ENCODE measurements at places on chromosomes 1 and 21.
A peak's percentile ranks its signal among the peaks of the same experiment; 100 is the strongest.

DNA sequence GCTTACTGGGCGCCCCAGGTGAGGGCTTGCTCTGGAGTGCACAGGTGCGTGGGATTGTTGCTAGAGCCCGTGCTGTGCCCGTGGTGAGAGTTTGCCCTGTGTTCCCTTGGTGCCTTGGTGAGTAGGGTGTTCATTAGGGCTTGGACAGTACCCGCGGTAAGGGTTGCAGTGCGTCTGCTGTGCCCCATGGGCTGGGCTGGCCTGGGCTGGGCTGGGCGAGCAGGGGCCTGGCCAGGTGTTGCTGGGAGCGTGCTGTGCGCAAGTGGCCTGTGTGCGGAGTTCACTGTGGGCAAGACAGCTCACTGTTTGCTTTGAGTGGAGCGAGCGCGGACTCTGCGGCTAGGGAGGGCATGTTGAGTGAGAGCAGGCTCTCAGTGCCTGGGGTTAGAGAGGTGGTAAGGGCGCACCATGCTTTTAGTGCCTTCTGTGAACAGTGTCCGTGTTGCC is 725 bp downstream of the CR1L start:
- no peak for DNase-seq

GRCh38 chr1:59298026-59298583 is 1.2 kb downstream of the FGGY start:
- DNase-seq, result no peak

DNA sequence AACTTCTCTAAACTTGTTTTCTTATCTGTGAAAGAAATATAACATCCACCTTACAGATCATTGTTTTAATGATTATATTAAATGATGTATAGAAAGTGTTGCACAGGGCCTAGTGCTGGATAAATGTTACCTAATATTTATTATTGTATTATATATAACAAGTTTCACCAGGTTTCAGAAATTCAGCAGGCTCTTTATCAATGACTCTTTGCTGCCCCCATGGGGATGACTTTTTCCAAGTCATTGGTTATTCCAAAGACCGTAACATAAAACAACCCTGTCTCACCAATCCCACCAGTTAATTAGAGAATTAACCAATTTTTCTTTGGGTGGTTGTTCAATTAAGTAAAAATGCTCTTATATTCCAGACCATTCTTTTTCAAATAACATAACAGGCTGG is 7.3 kb upstream of the DEDD start:
- DNase-seq, result no peak

GRCh38 chr1:14590411-14591180 is 7.9 kb upstream of the KAZN start:
- no peak for DNase-seq

GRCh38 chr1:88801575-88802208 is 89.7 kb downstream of the GTF2B start:
- peak; percentile 5 for DNase-seq

GRCh38 chr1:226094451-226094850 is 31.9 kb downstream of the H3-3A start:
- no peak for DNase-seq

DNA sequence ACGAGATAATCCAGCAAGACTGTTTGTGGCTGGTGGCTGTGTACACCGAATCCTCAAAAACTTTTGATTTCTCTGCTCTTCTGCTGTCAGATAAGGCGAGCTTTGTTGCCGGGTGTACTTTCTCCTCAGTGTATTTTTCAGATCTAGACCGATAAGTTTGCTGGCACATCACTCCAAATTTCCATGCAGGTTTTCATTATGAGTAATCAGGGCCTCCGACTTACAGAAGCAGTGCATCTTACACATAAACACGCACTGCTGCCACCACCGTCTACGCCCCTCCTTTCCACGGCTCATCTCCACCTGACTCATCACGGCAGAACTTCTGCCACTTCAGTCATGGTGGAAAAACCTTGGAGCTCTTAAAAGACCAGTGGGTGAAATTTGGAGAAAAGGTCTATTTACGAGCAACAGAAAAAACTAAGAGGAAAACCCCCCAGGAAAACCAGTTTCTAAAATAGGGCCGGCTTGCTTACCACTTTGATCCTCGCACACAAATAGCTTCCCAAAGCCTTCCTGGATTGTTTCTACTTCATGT is 7.7 kb downstream of the ZBTB21 start:
- peak; percentile 72 for DNase-seq

- DNase-seq, result no peak
Observed at GRCh38 chr1:18636596-18637508, 6.2 kb downstream of the PAX7 start.

DNA sequence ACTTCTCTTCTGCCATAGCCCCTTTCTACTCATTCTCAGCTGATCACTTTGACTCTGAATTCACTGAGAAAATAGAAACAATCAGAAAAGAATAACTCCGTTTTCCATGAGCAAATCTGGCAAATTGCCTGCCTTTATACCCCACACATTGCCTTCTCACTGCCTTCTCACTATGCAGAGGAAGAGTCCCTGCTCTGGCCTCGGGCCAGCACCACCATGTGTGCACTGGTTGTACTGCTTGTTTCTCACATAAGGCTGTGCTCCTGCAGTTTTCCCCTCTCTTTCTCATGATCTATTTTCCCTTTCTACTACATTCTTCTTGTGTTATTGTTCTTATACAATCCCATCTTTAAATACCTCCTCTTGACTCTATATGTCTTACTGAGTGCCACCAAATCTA is 2.3 kb upstream of the HMGCS2 start:
- DNase-seq, result no peak

GRCh38 chr1:27398405-27399149 is 6.2 kb downstream of the GPR3 start:
- no peak for DNase-seq

- no peak for DNase-seq
Observed at GRCh38 chr1:115912116-115912515, 64.2 kb upstream of the SLC22A15 start.

GRCh38 chr1:7616953-7617352 is 154.1 kb upstream of the VAMP3 start:
- DNase-seq, result no peak

DNA sequence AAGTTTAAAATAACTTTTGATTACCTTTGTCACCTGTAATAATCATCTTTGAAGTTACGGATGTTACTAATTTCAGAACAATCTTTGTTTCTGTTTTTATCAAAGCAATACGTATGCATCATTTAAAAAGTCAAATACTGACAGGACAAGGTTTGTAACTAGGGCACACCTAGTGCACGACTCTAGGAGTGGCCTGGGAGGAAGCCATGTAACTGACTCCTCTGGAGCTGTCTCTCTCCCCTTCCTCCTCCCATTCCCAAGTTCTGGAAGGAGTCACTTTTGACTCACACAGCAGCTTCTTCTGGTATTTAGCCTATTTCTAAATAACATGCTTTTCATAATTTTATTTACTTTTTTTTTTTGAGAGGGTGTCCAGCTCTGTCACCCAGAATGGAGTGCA is 11.8 kb upstream of the RAP1GAP start:
- no peak for DNase-seq

GRCh38 chr1:60271041-60271440 is 197.5 kb upstream of the C1orf87 start:
- no peak for DNase-seq

DNA sequence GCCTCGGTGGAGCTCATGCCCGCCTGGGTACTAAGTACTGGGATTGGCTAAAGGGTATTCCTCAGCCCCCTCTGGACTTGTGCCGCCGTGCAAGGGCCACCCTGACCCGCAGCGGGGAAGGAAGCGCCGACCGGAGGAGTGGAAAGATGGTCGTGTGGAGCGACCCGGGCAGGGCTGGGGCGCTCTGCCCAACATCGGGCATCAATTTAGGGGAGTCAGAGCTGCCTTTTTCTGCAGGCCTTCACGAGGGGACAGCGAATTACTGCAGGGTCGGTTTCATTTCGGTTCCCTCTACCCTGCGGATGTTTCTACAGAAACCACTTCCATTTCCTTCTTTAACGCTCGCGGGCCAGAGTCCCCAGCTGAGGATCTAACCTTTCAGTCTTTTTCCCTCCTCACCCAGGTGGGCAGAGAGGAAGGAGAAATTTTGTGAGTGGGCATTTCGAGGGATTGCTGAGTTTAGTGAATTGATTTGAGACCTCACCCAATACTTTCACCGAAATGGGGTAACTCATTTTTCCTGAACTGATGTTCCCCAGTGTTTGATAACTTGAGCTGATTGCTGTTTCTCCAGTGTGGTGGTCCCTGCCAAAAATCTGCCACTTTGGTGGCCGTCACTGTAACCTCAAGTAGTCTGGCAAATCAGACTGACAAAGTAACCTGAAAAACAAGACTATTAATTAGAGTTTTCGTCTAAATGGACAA is 1.1 kb downstream of the TOR1AIP1 start:
- DNase-seq, result no peak

DNA sequence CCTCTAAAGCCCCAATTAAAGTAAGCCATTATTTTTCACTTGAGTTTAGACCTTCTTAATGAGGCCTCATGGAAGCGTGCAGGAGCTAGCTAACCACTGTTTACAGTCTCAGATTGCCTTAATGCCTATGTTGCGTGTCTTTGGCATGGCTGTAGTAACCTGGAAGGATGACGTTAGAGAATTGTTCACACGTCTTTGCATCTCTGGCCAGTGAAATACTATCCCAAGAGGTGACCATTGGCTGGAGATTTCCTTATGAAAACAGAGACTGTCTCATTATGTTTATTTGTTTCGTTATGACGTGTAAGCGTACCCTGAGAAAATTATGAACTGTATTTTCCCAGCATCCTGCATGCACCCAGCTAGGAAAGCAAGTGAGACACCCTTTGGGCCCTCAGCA is 18.6 kb upstream of the BMP8A start:
- no peak for DNase-seq

DNA sequence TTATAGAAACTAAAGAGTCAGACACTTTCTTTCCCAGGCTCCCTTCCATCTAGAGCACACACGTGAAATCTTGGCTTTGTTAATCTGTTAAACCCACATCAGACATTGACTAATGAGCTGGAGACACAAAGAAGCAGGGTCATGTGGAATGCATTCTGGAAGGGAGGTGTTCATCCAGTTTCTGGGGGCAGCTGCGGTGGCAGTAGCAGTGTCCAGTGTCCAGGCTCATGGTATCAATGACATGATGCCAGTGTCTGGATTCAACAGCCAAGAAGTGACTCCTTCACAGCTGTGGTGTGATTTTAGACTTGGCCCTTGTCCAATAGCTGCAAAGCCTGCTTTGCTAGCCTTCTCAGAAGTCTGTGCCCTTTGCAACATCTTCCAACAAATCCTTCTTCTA is 95.2 kb downstream of the NTPCR start:
- DNase-seq, result no peak

GRCh38 chr1:65075123-65075976 is 72.7 kb upstream of the AK4 start:
- peak; percentile 14 for DNase-seq

DNA sequence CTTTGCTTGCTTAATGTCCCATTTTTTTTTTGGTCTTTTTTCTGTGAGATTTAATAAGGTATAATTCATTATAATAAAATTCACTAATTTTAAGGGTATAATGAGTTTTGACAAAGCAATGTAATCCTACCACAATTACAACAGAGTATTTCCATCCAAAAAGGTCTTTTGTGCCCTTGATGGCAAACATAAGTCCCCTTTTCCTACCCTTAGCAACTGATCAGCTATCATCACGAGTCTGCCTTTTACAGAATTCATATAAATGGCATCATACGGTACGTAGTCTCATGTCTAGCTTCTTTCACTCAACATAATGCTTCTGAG is 7.5 kb downstream of the SDHB start:
- no peak for DNase-seq

DNA sequence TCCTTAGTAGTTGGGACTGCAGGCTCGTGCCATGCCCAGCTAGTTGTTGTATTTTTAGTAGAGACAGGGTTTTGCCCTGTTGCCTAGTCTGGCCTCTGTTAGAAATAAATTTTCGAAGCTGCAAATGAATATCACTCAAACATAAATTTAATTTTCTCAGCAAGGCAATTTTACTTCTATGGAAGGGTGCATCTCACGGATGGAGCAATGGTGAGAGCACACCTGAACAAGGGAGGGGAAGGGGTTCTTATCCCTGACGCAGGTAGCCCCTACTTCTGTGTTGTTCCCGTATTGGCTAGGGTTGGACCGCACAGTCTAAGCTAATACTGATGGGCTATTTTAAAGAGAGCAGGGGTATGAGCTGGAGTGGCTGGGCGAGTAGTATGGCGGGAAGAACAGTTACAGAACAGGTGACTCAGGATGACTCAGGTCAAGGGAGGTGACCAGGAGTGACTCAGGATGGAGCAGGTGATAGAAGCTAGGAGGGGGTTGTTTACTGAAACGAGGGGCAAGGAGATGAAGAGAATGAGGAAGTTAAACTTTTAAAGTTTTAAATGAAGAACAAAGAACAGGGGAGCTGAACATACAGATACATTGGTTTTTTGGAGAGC is 7.5 kb downstream of the MDM4 start:
- DNase-seq, result peak; percentile 22

GRCh38 chr1:193494368-193494767 is 308.0 kb upstream of the B3GALT2 start:
- no peak for DNase-seq
